ENCODE measurements at places on chromosomes 11 and 22.

- no peak for DNase-seq
These were observed 2.5 kb upstream of the NCAM1 start for GRCh38 chr11:112958670-112959069.

- no peak for DNase-seq
These were observed 5.0 kb downstream of the ASCL2 start for GRCh38 chr11:2265396-2265795.

DNA sequence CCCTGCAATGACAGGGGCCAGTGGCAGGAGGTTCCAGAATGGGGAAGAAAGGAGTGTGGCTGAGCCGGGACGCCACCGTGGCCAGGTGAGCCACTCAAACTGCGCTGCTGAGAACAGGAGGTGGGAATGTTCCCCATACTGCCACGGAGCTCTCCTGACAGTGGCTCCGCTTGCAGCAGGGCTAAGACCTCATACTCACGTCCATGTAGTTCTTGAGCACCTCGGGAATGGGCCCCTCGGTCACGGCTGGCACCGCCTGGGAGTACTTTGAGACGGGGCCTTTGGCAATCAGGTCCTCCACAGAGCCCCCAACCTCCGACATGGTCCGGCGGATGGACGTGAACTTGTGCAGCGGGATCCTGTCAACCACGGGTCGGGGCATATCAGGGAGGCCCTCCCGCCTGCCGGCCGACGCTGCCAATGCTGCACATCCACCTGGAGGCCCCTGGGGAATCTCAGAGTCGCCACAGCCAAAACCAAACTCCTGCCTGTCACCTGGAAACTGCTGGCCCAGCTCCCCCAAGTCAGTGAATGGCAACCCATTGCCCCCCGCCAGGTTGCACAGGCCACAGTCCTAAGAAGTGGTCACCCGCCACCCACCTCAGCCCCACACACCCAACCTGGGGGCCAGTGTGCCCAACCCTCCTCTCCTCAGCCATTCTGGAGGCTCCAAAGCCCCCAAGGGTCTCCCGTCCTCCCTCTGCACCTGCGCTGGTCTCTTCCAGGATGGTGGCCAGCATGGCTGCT is 2.4 kb downstream of the CTSD start:
- no peak for DNase-seq

GRCh38 chr11:125091247-125091876 is 20.1 kb downstream of the TMEM218 start:
- DNase-seq: no peak

DNA sequence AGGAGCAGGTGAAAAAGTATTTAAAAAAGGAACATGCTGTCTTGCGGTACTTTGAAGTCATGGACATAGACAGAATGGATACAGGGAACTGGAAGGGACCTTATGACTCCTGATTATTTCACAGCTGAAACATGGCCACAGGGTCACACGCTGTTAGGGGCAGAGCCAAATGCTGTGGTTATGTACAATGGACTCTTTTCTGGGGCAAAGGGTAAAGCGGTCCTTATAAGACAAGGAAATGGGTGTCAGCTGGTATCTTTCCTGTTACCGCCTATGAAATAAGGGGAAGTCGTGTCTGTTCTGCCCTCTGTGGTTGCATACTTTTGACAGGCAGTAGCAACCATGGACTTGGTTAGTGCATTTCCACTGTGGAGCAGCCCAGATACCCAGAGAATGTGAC is 12.8 kb upstream of the ST14 start:
- DNase-seq: no peak
